ENCODE measurements at places on chromosomes 2 and 18. TPM values are rescaled to one million over a fixed set of nuclear protein-coding genes. Genes with fewer than 3 reads are reported as not detected.

CCDC141 gene
- total RNA-seq, result 1.6 TPM

DUSP11 gene
- 25.2 TPM for total RNA-seq

UCN gene
- total RNA-seq, result 5.0 TPM

ORC2 gene
- total RNA-seq, result 8.6 TPM

GREB1 gene
- total RNA-seq, result 7.9 TPM

DDX18 gene
- 64.1 TPM for total RNA-seq

PCGF1 gene
- 9.6 TPM for total RNA-seq

CD226 gene
- 0.78 TPM for total RNA-seq

INHA gene
- total RNA-seq, result not detected

COA5 gene
- total RNA-seq, result 35.1 TPM

TRABD2A gene
- 0.47 TPM for total RNA-seq

POTEI gene
- 0.04 TPM for total RNA-seq

TUBA3D gene
- not detected for total RNA-seq

GPR75 gene
- total RNA-seq, result 6.1 TPM

OLA1 gene
- 75.4 TPM for total RNA-seq

KCNS3 gene
- total RNA-seq, result 61.3 TPM

CAPN14 gene
- 1.7 TPM for total RNA-seq

IL1R2 gene
- 1.1 TPM for total RNA-seq

AMMECR1L gene
- 12.4 TPM for total RNA-seq
